ENCODE measurements at places on chromosomes 5 and 9.

DNA sequence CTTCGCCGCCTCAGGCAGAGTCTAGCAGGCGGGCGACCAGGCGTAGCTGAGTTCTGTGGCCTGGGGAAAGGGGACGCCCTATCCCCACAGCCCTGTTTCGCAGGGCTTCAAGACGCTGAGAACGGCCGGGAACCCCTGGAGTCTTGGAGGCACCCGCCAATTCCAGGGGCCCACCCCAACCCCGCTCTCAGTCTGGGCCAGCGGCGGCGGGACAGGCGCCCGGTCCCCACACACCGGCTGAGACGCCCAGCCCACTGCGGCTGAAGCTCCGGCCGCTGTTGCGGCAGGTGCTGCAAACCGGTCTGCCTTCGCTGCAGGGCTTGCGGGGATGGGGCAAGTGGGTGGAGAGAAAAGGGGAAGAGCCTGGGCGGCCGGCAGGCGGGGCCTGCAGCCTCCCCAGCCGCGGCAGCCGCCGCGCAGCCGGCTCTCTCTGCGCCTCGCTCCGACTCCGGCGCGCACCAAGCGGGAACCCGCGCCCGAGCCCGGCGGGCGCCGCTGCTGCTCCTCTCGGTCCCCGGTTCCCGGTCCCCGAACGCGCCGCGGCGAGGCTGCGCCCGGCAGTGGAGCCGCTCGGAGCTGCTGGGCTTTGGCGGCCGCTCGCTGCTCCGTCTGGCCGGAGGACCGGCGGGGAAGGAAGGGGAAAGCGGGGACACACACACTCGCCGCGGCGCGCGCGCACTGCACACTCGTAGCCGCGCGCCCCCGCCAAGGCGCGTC lies at the start of gene PIP5K1B:
TSS of gene PIP5K1B (plus strand) at position 427 of the 717 bp plus-strand sequence. CDS start 117,375 bp downstream, outside the sequence.
- peak; percentile 65 for DNase-seq

DNA sequence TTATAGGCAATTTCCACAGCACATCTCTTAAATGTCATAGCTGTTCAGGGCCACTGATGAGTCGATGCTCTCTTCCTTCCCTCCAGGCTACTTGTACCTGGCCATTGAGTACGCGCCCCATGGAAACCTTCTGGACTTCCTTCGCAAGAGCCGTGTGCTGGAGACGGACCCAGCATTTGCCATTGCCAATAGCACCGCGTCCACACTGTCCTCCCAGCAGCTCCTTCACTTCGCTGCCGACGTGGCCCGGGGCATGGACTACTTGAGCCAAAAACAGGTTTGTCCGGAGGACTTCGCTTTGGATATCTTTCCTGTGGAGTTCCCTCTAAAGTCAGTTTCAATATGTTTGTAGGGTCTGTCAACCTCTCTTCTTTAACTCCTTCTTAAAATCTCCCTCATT lies 84.3 kb downstream of the EQTN start:
- no peak for DNase-seq

DNA sequence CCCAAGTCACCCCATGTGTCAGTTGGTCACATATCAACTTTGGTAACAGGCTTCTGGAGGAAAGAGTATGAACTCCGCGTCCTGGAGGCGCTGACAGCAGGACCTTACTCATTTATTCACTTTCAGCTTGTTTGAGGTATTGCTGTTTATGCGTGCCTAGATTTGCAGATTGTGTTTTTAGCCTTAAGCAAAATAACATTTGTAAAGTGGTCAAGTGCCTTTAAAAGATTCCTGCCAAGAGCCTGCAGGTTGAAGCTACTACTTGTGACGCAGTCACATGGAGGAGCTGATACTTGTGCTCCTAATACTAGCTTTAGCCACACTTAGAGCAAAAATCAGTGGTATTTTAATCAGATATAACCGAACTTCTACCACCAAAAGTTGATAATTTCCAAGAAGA lies 351.3 kb downstream of the ADGRV1 start:
- DNase-seq, result no peak

- DNase-seq, result no peak
Observed at GRCh38 chr5:168334695-168335094, 43.2 kb downstream of the WWC1 start.

- DNase-seq, result no peak
Observed at GRCh38 chr9:804026-804425, 37.5 kb upstream of the DMRT1 start.

GRCh38 chr5:144122641-144123040 lies 47.8 kb downstream of the YIPF5 start:
- DNase-seq, result no peak

GRCh38 chr5:7881816-7882215 lies 12.9 kb downstream of the MTRR start:
- DNase-seq, result no peak

- no peak for DNase-seq
Observed at GRCh38 chr5:78755822-78756429, 107.4 kb upstream of the LHFPL2 start.

GRCh38 chr5:18465833-18466681 lies 831.8 kb downstream of the TAF11L14 start:
- peak; percentile 38 for DNase-seq

DNA sequence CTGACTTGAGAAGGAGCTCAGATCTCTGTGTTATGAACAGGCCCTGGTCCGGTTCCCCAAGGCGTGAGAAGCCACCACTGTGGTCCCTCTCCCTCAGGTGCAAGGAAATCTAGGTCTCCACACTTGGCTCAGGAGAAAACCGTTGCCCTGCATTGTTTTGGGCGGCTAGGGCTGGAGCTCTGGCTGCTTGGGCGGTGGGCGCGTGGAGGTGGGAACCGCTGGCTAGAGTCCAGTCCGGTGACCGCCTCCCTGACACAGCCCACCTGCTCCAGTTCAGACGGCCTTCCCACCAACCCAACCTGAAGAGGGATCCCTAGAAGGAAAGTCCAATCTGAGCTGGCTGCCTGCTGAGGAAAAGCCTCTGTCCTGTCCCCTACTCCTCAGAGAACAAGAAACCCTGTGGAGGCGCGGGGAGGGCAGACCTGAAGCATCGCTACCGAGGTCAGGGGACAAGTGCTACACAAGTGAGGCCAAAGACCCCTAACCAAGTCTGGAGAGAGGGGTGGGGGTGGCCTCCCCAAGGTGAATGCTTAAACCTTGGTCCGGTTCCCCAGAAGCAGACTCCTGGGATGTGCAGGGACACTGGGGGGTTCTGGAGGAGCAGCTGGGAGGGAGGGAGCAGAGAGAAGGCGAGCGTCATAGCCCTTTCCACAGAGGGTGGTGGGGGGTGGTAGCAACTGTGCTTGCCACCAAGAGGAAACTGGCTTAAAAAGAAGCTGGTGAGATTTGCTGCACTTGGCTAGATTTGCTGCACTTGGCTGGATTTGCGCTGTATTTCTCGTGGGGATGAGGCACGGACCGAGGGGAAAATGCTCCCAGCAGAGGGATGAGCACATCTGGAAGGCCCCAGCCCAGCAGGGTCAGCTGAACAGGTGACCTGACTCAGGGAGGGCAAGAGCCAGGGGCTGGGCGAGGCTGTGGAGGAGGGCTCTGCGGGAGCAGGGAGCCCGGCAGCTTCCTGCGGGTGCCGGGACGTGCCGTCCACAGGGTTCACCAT lies 65.2 kb downstream of the RAPGEF1 start:
- no peak for DNase-seq

- DNase-seq, result no peak
Observed at GRCh38 chr9:79673614-79674013, 101.8 kb downstream of the TLE4 start.

GRCh38 chr5:61618577-61618976 lies 286.5 kb downstream of the ZSWIM6 start:
- DNase-seq, result no peak

- DNase-seq, result no peak
Observed at GRCh38 chr9:135612437-135612836, 26.9 kb downstream of the GLT6D1 start.

- no peak for DNase-seq
Observed at GRCh38 chr5:1411099-1411498, 34.1 kb downstream of the SLC6A3 start.

DNA sequence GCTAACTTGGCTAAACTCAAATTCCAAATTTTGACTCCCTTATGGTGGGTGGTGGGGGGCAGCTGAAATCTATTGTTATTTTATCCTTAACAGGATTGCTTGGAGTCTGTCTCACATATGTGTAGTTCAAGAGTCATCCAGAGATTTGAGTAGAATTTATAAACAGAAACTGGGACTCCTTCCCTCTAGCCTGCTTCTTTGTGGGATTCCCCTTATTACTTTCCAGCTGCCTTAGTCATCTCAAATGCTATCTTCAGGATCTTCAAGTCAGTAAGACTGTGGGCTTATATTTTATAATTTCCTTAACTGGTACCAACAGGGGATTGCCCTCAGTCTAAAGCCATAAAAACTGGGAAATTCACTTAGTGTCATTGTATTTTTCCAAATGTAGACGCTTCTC lies 55.5 kb downstream of the NNT start:
- no peak for DNase-seq

GRCh38 chr9:113957821-113958341 lies 81.8 kb downstream of the ZNF618 start:
- DNase-seq, result no peak

DNA sequence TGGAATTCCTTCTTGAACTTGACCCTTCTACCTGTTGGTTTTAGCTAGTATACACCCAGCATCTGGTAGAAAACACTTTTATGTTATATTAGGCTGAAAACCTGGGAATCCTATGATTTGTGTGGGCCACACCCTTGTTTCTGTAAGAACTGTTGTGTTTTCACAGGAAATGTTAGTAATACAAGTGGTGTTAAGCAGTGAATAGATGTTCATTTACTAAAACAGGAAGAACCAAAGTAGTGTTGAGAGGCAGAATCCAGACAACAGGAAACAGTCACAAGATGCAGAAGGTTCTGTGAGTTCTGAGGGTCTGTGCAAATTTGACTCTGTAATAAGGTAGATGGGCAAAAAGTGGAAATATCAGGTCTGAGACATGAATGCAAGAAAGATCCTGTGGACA lies 73.0 kb upstream of the RAI14 start:
- no peak for DNase-seq

DNA sequence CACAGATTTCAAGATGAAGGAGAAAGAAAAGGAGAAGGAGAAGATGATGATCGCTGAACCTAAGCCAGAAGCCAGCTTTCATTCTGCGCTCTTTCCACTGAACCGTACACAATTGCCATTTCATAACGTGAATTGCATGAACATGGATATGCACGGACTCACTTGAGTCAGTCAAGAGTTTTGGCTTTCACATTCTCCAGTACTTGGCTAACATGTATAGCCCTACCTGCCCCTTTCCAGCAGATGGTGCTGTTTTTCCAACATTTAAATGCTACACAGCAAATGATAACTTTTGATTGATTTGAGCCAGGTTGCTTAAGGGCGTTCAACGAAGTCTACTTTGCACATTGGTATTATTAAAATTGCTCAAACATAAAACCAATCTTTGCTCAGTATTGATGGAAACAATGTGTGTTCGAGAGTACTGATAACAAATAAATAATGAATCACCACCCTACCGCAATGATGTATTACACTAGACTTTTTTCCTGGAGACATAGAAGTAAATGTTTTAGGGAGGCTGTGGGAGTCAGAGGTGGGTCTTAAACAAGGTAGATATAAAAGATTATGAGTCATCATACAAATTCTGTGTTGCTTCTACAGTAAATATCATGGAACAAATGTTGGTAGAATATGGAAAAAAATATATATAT lies 196.4 kb downstream of the TRPM3 start:
- peak; percentile 55 for DNase-seq

- DNase-seq, result no peak
Observed at GRCh38 chr9:129853614-129854013, 18.4 kb downstream of the USP20 start.

DNA sequence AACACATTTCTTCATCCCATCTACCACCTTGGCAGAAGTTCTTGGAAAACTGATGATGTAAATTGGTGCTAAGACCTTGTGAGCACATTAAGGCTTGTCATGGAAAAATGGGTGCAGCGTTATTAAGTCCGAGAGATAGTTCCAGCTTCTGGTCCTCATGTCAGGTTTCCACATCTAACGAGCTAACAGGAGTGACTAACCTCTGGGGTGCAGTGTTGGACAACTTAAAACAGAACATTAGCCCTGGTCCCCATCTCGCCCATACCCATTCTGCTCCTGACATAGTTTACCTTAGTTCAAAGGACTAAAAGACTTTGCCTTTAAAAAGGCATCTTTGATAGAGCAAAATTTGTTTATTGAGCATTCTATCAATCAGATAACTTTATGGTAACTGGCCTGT lies 128.0 kb downstream of the SLC1A3 start:
- no peak for DNase-seq

DNA sequence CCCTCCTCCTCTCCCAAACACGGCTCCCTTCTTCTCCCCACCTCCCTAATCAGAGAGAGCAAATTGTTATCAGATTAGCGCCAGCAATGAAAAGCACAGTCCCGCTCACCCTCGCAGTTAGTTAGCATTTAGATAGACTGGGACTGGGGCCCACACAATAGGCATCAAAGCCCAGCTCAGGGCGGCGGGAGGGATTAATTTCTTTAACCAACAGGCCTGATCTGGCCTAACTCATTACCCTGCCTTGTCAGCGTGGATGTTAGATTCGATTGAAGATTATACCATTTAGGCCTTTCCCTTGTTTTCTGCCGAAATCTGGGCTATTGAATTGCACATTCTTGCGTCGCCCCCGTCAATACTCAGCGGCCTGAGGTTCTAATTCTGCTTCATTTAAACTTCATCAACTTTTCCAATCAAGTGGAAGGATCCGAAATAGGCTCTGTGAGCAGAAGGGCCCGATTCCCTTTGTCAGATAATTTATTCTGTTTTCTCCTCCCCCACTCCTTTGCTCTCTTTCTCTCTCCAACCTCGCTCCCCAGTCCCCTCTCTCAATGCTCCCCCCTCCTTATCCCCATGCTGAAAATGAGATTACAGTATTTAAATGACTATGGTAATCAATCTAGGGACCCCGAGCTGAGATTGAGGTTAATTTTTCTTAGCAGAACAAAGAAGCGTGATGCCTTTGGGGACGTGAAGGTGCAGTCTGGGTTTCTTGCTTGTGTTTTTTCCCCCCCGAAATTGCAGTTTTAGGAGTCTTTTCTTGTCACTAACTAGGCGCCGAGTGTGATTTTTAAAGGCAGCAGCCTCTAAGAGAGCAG lies 15.1 kb downstream of the CFAP77 start:
- DNase-seq, result no peak

DNA sequence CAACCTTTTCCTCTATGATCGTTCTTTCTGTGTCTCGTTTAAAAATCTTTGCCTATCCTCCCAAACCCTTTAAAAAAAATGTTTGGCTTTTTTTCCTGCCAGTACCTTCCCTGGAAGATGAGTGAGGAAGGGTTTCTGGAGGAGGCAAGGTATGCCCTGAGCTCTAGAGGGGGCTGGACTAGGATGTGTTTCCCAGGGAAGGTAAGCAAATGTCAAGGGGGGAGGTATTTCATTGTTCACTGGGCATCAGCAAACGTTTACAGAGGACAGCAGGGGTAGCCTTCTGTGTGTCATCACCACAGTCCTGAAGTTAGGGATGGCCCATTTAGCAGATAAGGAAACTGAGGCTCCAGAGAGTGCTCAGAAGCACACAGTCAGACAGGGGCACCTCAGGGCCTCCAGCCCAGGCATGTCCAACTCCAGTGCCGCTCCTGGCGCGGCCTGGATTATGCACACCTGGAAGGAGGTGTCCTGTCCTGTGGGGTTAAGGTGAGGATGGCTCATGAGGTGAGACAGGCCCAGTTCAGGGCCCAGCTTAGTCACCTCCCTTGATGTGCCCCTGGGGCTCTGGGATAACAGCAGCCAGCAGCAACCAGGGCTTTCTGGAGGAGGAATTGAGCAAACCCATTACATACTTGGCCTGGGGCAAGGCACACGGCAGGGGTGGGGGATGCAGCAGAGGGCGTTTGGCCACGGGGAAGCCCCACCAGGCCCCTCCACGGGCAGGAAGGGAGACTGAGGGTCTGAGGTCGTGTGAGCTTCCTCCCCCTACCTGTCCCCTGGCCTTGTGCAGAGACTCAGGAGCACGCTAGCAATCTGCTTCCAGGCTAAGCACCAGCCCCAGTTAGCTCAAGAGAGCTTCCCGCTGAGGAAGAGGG lies 100.3 kb upstream of the LMX1B start:
- DNase-seq, result no peak

All from NCI-H1048 (cell line).